ENCODE measurements at places on chromosomes 6 and 20.

DNA sequence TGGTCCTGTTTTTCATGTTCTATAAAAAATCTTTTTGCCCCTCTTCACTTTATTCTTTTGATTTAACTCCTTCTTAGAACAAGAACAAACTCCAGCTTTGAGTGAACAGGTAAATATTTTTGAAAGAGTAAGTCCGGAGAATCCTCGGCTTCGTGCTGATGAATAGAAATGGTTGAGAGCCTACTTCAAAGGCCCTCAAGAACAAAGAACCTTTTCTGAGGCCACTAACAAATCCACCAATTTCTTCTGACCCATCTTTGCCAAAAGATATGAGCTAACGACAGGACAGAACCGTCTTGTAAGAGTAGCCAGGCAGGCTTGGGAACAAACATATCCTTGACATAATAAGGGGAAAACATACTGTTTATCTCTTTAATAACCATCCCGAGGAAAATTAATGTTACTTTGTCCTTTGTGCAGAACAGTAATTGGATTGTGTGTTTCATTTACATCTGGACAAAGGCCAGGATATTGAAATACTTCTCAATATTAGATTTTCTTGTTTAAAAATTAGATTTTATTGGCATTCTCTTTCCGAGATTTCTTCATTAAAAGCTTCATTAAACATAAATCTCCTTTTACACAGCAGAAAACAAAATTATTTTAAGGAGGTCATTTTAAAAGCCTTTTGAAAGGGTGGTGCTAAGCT lies 52.9 kb downstream of the NOX3 start:
- no peak for DNase-seq

GRCh38 chr20:16350465-16350864 lies 222.8 kb downstream of the KIF16B start:
- no peak for DNase-seq

DNA sequence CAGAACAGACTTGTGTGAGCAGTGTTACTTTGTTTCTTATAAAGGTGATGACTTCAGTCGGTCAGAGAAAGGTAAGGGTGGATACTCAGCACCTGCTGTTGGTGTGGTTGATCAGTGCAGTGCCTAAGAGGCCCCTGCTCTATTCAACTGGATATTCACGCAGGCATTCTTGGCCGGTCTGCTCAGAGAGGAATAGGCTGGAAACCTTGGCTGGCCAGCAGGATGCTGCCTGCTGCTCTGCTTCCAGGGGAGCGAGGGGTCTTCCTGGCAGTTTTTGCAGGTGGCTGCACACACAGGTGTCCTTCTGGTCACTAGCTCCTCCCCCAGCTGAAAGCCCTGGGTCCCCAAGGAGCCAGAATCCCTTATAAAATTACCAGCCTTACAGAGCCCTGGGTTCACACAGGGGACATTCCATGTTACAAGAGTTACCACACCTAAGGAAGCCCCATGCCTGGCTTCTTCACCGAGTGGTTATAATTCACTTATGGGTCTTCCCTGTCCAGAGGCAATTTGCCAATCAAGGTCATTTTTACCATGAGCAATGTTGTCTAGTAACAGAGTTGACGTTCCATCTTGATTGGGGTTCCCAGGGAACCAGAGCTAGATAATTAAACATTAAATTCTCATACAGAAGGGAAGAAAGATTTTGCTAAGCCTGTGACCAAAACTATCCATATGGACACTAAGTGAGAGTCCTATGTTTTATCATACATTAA lies 16.4 kb downstream of the SYNJ2 start:
- no peak for DNase-seq

GRCh38 chr6:52216932-52217575 lies 27.2 kb downstream of the IL17F start:
- no peak for DNase-seq

GRCh38 chr20:1637755-1638154 lies 17.9 kb upstream of the SIRPB1 start:
- no peak for DNase-seq

DNA sequence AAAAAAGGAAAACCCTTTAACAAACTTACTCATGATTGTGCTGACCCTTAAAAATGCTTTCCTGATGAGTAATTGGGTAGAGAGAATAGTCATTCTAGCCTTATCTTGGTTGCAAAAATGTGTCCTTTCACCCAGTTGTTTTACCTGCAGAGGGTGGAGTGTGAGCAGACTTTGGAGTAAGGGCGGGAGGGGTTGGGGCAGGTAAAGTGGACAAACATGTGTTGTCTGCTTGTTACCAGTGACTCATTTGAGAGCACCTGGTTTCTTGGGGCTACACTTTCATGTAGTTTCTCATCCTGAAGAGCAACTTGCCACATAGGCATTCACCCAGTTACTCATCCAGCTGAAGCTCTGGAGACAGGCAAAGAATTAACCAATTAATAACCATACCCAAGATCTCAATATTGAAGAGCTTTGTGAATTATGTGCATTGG lies 121.1 kb downstream of the TNFRSF21 start:
- no peak for DNase-seq

DNA sequence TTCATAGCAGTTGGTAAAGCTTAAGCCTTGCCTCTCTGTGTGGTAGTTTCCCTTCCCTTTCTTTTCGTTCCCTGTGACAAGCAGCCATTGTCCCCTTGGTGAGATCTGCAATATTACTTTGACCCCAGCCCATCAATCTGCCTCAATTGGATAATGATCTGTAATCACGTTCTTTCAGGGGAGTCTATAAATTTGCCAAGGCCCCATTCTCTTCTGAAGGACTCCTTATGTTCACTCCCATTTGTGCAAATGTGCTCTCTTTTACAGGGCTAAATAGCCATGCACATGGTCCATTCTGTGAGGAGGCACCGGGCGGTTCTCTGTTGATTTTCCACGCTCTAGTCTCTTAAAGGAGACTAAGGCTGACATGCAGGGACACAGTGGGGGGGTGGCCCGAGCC lies 660.4 kb upstream of the SLC35B3 start:
- DNase-seq = no peak

- DNase-seq = no peak
These were observed 142.0 kb upstream of the LAMA2 start for GRCh38 chr6:128740951-128741350.

DNA sequence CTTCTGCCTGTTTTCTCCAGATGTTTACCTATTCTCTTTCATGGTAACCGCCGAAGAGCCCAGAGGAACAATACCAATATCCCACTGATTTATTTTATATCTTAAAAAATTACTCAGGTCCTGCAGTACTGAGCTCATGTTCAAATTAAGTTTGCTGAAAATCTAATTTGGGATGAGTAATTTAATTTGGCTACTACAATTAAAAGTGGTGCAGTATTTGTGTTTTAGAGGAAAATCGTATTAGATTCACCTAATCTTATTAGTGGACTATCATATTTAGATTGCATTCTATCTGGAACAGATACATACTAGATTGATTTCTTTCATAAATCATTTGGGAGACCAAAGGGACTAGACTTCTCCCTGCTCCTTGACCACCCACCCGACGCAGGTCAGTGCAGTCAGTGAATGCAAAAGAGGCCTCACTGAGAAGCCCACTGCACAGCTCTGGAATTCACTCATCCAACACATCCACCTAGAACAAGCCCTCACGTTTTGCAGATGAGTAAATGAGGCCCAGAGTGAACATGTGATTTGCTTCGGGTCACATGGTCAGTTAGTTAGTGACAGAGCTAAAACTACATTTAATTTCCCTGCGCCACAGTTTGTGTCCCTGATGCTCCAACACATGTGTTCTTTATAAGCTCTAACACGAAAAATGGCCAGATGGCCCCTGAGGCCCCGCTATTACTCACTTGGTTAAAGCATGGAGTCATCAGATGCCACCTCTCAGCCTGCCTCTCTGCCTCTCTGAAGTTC lies 101.8 kb downstream of the TRERF1 start:
- DNase-seq = no peak

DNA sequence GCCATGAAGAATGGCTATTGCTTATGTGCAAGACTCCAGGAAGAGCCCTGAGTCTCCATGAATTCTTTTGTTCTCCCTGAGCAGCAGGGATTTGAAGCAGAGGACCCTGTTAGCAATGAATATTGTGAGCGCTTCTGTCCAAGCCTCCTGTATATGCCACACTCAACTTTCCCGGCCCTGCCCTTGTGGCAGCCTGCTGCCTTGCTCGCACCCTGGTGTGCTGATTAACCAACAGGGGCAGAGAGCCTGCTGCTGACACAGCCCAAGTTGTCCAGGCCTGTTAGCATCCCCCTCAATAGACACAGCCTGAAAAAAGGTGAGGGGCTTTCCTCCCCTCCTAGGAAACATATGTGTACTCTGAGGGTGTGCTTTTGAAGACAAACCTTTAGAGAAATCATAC lies 131.4 kb downstream of the BMP2 start:
- DNase-seq = no peak

DNA sequence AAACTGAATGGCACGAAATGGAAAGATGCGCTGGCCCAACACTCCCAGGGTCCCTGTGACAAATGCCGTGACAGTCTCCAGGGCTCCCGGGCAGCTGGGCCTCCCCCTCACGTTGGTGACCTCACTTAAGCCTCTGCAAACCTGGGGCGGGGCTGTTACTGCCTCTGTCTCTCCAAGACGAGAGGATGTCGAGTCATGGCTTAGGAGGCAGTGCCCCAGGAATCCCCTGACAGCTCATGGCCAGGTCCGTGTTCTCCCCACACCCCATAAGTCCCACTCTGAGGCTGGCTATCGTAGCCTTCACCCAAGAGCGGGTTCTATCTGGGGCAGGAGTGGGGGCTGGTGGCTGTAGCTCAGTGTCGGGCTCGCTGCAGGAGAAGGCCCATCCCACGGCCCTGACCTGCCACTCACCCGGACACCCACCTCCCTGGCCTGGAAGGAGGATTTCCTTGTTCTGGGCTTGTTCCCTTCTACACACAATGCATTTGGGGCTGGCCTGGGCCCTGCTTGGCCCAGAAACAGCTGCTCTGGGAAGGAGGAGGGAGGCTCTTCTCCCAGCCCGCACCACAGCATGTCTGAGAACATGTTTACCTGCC lies 5.6 kb upstream of the RPS21 start:
- no peak for DNase-seq

DNA sequence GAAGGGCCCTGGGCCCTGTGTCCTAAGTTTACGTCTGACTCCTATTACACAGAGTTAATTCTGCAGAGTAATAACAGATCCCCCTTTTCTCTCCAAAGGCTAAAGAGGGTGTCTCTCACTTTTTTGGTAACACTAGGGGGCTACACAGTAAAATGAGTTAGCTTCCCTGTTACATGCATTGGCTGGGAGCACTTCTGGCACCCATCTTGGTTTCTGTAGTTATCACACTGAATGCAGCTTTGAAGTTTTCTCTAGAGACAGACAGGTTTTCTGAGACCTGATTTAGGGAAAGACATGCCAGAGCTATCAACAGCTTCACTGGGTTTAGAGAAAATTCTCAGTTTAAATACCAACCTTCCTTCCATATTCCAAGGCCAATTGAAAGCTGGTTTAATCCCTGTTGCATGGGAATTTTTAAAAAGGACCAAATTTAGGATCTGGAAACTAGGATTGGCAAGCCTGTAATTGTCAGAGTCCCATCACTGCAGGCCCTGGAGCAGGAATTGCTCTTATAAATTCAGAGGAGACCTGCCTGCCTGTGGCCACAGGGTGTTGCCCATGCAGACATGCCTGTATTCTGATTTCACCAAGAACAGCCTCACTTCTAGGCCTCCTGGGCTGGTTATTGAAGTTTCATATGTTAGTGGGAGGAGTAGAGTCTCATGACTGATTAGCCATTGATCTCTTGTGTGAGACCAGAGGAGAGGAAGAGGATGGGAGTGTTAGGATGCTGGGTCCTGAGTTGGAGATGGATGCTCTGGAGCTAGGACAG lies 29.4 kb downstream of the RNF8 start:
- no peak for DNase-seq

- DNase-seq = no peak
These were observed 247.6 kb downstream of the MYLK4 start for GRCh38 chr6:2502998-2503674.

DNA sequence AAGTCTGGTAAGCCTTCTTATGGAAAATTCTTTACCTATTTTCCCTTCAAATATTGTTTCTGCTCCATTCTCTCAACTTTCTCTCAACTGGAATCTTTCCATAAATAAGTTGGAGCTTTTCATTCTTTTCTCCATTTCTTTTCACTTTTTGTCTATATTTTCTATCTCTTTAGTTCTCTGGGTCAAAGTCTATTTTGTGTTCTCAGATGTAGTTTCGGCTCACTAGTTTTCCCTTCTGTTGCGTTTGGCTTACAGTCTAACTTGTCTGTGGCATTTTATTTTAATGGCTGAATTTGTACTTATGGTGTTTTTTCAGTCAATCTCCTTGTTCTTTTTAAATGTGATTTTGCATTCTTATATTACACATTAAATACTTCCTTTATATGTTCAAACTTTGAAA lies 14.1 kb upstream of the SLC22A2 start:
- DNase-seq = no peak

- DNase-seq = no peak
These were observed 12.7 kb upstream of the MCUR1 start for GRCh38 chr6:13827032-13827431.

DNA sequence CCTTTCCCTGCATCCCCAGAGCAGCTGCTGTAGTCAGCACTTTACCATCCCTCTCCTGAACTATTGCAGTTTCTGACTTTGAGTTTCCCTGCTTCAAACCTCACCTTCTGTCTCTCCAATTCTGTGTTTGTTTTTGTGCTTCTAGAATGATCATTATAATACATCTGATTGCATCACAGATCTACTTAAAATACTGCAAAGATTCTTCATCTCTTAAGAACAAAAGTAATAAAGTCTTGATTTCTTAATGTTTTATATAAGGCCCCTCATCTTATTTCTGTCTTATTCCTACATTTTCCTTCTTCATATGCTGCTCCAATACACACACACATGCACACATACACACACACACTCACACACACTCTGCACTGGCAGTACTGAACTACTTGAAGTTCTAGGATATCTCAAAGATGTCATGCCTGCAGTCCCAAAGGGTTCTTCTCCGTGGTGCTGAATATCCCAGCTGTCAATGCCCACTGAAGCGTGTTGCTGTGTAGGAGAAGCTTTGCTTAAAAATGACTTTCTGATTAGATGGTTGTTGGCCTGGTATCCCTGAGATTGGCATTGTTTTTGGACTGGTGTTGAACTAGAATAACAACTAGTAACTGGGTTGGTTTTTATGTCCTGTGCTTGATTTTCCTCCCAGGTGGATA lies 97.2 kb downstream of the MAP3K4 start:
- DNase-seq = no peak

GRCh38 chr6:43833223-43833995 lies 63.4 kb downstream of the VEGFA start:
- no peak for DNase-seq

GRCh38 chr6:41504466-41505121 lies 41.6 kb upstream of the FOXP4 start:
- no peak for DNase-seq

- no peak for DNase-seq
These were observed 931 bp upstream of the UCKL1 start for GRCh38 chr20:63957004-63957689.

DNA sequence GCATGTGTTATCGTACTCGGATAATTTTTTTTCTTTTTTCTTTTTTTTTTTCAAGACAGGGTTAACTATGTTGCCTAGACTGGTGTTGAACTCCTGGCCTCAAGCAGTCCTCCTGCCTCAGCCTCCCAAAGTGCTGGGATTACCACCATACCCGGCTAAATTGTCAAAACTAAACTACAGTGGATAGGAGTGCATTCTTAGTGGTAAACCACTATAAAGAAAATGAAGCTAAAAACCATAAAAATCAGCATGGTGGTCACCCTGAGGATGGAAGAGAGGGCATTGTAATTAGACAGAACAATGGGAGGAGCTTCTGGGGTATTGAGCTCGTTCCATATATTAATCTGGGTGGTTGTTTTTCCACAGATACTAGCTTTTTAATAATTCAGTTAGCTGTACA lies 6.2 kb upstream of the ZNF318 start:
- DNase-seq = no peak

- DNase-seq = no peak
These were observed 5.4 kb upstream of the IER3 start for GRCh38 chr6:30749554-30750378.
